ENCODE measurements at places on chromosomes 16 and 17.

GRCh38 chr17:40480501-40481003 lies 20.9 kb downstream of the TNS4 start:
- DNase-seq: peak; percentile 66

- DNase-seq: peak; percentile 19
Observed at GRCh38 chr16:68370581-68371275, 59.9 kb downstream of the PRMT7 start.

DNA sequence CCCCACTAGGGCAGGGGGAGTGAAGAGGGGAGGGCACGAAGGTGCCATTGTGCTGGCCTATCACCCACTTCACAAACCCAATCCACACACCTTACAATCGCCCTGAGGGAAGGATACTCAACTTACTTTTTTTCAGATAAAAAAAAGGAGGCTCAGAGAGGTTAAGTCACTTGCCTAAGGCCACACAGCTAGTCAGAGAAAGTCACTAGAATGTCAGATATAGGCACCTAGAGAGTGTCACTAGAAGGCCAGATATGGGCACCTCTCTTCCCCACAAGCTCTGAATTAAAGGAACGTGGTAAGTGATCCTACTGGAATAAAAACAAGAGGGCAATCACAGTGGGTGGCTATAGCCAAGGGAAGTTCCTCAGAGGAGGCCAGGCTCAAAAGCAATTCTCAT lies 204.5 kb upstream of the ASIC2 start:
- DNase-seq: no peak

- no peak for DNase-seq
Observed at GRCh38 chr17:65660947-65661346, 99.5 kb upstream of the AXIN2 start.

- DNase-seq: no peak
Observed at GRCh38 chr16:14667347-14668266, 26.5 kb downstream of the PLA2G10 start.

DNA sequence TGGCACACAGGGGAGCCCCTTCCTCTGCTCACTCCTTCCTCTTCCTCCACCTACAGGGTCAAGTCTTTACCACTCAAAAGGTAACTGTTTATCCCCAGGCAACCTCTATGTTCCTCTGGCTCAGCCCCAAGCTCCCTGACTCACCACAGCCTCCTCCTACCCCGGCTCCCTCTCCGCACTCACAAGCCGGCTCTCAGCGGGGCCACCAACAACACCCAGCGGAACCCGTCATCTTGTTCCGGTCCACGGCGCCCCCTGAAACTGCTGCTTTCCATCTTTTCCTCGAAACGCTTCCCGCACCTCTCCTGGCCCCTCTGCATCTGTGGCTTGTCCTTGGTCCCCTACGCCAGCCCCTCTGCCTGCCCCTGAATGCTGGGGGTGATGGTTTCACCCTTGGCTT lies 58.4 kb downstream of the NXN start:
- DNase-seq: no peak

GRCh38 chr17:64252831-64253230 lies 10.2 kb downstream of the TEX2 start:
- no peak for DNase-seq

GRCh38 chr17:42277342-42277712 lies 1.1 kb upstream of the STAT5B start:
- DNase-seq: no peak

DNA sequence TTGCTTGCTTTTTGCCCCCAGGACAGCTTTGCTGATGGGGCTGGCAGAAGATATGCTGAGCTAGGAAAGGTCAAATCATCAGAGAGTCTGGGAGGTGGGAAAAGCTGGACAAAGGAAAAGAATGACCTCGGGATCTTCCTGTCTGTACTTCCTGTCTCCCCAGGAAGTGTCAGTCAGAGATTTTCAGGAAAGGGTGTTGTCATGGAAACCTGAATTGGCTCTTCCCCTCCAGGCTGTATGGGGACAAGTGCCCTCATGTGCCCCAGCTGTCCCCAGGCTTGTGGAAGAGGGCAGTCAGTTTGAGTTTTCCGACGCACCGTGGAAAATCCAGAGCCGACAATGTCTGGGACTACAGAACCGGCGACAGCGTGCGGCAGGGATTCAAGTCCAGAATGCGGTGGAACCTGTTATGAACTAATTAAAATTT lies 122.7 kb upstream of the ZFHX3 start:
- DNase-seq: no peak

DNA sequence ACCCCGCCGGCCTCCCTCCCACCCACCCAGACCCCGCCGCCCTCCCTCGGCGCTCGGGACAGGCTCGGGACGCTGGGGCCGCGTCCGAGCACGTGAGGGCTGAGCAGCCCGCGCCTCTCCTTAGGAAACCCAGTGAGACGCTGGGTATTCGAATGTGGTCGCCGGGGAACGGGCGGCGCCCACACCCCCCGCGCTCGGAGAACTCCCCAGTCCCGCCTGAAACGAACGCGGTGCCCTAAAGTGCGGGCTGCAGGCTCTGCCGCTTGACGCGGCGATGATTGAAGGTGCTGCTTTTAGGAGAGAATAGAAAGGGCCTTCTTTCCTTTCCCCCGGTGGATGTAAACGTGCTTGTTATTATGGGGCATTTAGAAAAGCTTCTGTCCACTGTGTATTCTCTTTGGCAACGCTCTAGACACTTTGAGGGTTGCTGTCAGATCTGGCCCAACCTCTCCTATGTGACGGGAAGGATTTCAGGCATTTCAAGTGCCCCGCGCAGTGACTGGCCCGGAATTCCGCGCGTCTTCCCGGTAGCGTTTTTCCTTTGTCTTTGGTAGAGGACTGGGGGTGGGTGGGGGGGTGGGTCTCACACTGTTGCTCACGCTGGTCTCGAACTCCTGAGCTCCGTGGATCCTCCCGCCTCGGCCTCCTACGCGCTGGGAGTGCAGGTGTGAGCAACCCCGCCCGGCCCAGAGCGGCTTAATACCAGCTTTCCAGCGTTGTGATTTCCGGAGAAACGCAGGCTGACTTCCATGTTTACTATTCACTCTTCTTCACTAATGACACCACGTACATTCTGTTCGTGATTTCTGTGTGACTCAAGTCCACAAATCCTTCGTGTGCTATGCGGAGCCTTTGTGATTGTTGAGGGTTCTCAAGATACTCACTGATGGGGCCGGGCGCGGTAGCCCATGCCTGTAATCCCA lies 21.8 kb upstream of the FOXK2 start:
- peak; percentile 18 for DNase-seq

DNA sequence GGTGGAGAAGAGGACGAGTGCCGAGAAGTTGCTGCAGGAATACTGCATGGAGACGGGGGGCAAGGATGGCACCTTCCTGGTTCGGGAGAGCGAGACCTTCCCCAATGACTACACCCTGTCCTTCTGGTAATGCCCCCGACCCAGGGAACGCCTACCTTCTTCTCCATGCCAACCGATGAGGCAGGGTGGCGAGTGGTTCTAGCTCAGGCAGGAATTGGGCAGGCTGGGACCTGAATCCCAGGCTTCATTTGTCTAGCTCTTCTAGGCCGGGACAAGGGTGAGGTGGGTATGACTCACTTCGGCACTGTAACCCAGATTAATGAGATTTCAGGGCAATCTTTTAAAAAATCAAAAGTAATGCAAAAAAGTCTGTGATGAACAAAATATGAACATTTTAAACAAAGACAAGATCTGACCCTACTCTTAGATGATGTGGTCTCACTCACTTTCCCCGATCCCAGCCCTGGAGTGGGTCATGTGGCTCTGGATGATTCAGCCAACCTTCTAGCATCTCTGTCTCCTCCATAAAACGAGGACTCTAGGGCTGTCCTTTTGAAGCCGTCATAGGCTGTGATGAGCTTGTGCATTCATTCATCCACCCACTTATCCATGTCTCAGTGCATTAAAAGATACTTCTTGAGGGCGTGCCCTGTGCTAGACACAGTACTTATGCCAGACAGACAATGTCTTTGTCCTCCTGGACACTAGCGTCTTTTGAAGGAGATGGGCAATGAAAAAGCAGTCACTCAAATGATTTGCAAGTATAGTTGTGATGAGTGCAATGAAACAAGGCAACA lies 102.6 kb downstream of the SDR42E1 start:
- DNase-seq: no peak

GRCh38 chr17:39981207-39981741 lies 667 bp downstream of the PSMD3 start:
- DNase-seq: no peak

GRCh38 chr17:53313746-53314145 lies 509.0 kb upstream of the KIF2B start:
- no peak for DNase-seq

- no peak for DNase-seq
Observed at GRCh38 chr17:77466596-77467223, 325.9 kb downstream of the SEC14L1 start.

DNA sequence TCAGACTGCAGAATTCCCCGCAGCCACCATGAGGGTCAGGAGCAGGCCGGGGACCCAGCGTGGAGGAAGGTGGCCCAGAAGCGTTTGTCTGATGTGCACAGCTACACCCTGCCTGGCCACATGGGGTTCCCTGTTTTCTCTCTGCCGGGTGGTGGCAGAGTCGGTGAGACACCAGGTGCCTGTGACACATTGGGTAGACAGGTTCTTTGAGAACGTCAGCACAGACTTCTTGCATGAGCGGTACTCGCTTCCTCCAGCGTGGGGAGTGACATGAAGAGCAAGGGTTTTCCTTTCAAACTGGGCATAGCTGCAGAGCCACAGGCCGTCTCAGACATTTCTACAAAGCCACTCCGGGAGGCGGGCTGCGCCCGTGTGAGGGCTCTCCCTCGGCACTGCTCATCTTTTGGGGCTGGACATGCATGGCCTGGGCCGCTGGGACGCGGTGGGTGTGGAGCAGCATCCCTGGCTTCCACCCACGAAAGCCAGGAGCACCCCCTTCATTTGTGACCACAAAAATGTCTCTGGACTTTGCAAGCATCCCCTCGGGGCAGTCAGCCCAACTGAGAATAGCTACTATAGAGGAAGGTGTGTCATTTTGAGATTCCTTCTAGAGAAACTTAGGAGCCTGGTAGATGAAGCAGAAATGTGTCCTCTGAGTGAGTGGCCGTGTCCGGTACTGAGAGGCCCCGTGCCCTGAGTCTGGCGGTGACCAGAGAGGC lies 26.0 kb downstream of the NME3 start:
- no peak for DNase-seq

GRCh38 chr17:43365356-43365755 lies 33.4 kb upstream of the ARL4D start:
- no peak for DNase-seq

GRCh38 chr16:14377326-14377725 lies 252.7 kb downstream of the PARN start:
- DNase-seq: no peak

- no peak for DNase-seq
Observed at GRCh38 chr17:11980813-11981212, 16.5 kb downstream of the ZNF18 start.

Measured in stimulated activated CD8-positive, alpha-beta memory T cell treated with anti-CD3 and anti-CD28 coated beads, Interleukin-12 subunit alpha, Interleukin-12 subunit beta, amount 100 ng/mL, for 4 hours (primary cell).